ENCODE measurements at places on chromosomes 6 and 20.
A peak's percentile ranks its signal among the peaks of the same experiment; 100 is the strongest.

GRCh38 chr6:122619309-122619708, 9.1 kb downstream of the PKIB start:
- no peak for DNase-seq

GRCh38 chr6:75563032-75563431, 38.6 kb upstream of the SENP6 start:
- DNase-seq: peak; percentile 22

- DNase-seq: no peak
Observed at GRCh38 chr20:31803552-31804291, 15.4 kb upstream of the MYLK2 start.

DNA sequence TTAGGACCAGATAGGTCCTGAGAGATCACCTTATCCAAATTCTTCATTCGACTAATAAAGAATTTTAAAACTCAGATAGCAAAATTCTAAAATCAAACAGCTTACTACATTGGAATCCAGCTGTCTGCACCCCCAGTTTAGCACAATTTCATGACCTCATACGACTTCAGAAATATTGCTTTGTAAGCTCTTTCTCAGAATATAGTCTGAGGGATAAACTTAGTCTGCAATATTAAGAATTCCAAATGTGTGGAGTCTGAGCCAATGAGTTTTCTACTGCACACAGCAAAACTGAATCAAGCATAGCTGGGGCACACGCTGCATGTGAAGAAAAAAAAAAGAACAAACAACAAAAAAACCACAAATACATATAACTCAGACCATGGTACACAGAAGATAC, 541.6 kb upstream of the CHD6 start:
- DNase-seq: no peak

- DNase-seq: no peak
Observed at GRCh38 chr20:56766528-56766927, 137.4 kb downstream of the TFAP2C start.

- DNase-seq: peak; percentile 70
Observed at GRCh38 chr6:166603043-166603690, 16.7 kb upstream of the RAMACL start.

DNA sequence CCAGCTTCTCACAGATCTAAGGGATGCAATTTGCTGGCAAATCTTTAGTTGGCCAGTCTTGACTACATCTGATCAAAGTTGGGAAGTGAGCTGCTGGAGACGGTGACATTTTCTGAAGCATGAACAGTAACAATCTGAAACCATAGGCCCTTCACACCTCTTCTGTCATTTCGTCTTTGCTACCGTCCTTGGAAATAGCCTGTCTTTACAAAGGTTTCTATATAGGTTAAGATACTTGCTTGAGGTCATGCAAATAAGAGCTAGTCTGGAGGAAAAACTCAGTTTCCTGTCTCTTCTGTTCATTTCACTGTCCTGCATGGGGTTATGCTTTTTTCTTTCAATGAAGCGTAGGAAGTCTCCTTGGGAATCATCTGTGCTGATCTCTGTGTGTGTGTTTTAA, 55.6 kb downstream of the CARMIL1 start:
- DNase-seq: no peak

DNA sequence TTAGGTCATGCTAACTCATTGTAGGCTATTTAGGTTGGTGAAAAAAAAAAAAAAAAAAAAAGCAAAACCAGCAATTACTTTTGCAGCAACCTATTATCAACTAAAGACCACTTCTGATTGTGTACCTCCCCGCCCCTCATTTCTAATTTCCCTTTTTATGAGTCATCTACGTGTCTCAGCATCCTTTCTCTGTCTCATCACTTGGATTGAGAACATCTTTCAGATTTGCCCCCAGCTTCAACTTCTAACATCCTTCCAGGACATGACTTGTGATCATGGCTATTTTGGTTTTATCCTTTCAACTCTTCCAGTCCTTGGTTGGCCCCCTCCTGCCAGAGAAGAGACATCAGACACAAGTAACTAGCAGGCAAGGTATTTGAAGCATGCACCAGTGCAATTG, 156.7 kb upstream of the CCN2 start:
- DNase-seq: no peak

DNA sequence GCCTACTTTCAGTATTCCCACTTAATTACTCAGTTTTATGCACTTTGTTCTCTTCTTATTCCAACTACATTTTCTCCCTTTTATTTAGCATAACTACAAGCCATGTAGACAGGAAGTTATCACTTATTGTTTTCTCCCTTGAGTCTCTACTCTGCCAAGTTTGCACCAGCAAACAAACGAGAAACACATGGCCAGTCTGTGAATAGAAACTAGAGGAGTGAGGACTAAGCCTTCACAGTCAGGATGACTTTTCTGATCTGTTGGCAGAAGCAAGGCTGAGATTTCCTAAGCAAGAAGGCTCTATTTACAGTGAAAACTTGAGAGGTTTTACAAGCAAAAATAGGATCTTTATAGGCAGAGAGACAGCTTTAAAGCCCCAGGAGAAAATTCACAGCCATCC, 69.8 kb upstream of the TINAG start:
- DNase-seq: no peak

- DNase-seq: no peak
Observed at GRCh38 chr6:117396228-117396627, 29.5 kb downstream of the ROS1 start.

GRCh38 chr6:11243861-11244260, 11.4 kb upstream of the NEDD9 start:
- no peak for DNase-seq

DNA sequence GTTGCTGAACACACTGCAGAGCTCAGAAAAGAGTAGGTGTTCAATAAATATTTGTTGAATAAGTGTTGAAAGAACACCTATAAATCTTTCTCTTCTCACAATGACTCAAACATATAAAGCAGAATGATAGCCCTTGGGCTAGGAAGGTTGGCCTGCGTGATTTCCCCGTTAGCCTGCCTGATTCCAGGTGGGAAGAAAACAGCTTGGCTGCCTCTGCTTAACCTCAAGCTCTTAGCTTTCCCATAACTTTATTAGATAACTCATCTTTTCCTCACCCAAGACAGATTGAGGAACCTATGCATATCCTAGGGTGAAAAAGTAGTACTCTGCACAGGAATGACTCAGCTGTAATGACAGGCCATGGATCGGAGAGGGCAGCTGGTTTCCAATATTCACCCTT, 300.3 kb upstream of the ID4 start:
- no peak for DNase-seq

- DNase-seq: no peak
Observed at GRCh38 chr6:110284855-110285254, 73.3 kb downstream of the METTL24 start.

DNA sequence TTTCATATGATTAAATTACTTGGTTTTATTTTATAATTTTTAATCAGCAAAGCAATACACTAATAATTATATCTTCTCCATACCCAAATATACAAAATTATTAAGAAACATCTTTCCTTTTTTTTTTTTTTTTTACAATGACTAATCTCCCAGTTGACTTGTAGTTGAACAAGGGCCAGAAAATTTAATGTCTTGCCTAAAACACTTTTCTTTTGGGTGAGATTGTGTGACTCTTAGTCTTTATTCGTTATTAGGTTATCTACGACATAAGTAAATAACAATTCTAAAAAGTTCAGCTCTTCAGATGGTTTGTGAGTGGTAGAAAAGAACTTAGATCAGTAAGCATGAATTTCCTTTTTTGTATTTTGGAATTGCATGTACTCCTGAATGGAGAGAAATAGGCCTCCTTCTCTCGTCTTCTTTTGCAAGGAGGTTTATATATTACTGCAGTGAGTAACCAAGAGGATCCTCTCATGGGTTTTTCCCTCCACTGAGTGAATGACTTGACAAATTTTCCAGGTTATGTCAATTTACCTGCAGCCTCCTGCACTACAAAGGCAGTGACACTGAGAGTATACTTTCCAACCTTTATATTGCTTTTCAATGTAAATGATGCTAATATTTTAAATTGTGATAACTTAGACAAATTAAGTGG, 364.5 kb upstream of the CITED2 start:
- DNase-seq: no peak

DNA sequence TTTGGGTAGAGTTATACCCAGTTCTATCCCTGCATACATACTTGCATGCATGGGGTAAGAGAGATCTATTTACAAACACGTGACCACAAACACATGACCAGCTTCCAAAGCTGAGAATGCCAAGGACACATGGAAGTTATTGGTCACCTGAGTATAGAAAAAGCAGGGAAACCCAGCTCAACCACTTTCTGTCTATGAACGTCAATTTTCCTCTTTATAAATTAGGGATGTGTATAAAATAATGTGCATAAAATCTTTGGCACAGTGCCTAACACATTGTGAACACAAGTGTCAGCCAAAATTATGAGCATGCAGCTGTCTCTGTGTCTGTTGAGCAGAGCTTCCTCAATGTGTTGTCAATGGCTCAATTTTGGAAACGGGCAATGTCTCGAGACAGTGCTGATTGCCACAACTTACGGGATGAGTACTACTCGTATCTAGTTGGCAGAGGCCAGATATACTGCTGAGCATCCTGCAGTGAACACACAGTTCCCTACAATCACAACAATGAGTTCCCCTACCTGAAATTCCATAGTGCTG, 44.9 kb downstream of the TPD52L1 start:
- peak; percentile 45 for DNase-seq

GRCh38 chr6:32868257-32868788, 14.3 kb downstream of the PSMB9 start:
- peak; percentile 69 for DNase-seq

All from inflammatory macrophage treated with lipopolysaccharide for 1 hour (primary cell).